Right renal pelvis (tissue), 4 donors: ENCODE measurements at places on chromosomes 2 and 18. TPM values are rescaled to one million over a fixed set of nuclear protein-coding genes. Genes with fewer than 3 reads are reported as not detected.

- DNase-seq = no peak
Measured at GRCh38 chr18:11118051-11118766, 31.2 kb downstream of the PIEZO2 start.

LIPG gene
- 62.6 TPM for polyA plus RNA-seq

DNA sequence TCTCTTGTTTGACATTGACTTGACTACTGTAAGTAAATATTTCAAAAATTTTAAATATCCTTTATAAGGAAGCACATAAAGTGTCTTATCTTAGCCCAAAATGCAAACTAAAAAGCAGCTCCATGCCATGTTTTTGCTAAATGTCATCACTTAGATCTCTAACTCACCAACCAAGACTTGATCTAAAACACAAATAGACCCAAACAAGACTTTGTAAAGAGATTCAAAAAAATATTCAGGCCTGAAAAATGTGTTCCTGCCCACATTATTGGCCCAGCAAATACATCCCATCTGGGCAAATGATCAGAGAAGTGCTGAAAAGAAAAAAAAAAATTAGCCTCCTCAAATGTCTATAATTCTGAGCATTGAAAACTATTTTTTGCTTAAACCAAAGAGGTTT, 187.6 kb downstream of the MREG start:
- DNase-seq = no peak

DNA sequence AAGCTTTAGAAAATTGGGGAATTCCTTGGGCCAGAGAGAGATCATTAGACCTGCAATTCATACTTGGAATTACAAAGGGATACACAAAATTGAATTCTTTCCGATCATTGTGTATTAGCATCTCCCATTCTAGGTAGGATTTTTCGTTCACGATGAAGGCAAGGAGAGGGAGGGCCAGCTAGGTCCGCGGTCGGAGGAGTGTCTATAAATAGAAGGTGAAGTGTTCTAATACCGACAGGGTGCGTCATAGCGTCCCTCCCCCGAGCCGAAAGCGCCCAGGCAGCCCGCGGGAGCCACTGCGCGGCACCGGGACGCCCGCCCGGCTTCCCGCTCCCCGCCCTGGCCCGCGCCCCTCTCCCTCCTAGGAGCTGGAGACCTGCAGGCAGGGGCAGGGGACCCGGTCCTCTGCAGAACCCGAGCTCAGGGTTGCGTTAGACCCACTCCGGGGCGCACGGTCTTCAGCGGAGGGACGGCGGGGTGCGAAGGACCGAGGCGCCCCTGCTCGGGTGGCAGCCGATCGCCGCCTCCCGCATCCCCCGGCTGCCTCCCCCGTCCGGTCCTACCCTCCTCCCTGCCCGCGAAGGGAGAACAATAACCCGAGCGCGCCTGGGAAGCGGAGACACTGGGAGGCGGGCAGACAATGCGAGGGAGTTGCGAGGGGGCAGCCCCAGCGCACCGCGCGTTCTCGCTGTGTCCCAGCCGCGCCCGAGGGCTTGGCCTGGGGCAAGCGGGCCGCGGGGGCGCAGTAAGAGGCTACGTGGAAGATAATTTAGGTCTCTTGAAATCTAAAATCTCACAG, 114.2 kb upstream of the SERTAD2 start:
- peak; percentile 59 for DNase-seq

GRCh38 chr2:48228345-48228684, 301.6 kb upstream of the STON1 start:
- no peak for DNase-seq

SMYD5 gene
- polyA plus RNA-seq = 34.9 TPM

GRCh38 chr2:79993144-79993543, 311.4 kb downstream of the LRRTM1 start:
- no peak for DNase-seq

- DNase-seq = no peak
Measured at GRCh38 chr18:3495691-3496430, 45.9 kb downstream of the TGIF1 start.

DNA sequence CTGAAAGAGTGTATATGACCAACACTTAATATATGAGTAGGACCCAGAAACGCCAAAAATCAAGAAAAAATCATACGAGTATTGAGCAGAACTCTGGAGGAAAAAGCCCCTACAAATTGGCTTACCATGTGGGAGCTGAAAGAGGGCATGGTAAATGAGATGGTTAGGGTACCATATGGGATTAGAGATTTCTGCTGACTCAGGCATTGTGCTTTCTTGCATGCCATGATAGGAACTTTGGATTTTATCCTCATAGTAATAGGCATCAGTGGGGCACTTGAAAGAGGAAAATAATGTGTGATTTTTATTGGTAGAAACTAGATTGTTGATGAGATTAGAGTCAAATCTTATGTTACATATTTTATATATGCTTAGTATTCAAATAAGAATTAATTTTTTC, 271.1 kb downstream of the CBLN2 start:
- no peak for DNase-seq

DNA sequence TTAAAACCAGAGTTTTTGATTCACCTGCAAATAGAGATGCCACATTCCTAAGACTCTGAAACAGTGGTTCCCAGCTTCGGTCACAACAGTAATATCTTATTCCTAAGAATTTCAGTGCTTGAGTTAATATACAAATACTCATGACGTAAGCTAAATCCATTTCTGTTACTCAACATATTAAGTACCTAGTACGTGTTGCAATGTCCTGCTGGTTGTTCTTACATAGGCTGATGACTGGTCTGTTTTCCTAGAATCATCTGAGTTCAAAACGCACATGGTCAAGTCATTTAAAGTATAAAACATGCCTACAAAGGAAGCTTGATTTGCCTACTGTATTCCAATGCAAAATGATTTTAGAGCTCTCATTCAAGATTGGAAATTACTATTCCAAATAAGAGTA, 7.2 kb downstream of the NCL start:
- no peak for DNase-seq

GRCh38 chr2:38960609-38961320, 71.1 kb downstream of the ARHGEF33 start:
- DNase-seq = no peak

SOX11 gene
- polyA plus RNA-seq = 17.7 TPM

RFX8 gene
- 0.87 TPM for polyA plus RNA-seq

- DNase-seq = no peak
Measured at GRCh38 chr2:117378653-117379052, 435.8 kb upstream of the DDX18 start.

- no peak for DNase-seq
Measured at GRCh38 chr2:55883829-55884228, 39.8 kb downstream of the EFEMP1 start.

DNA sequence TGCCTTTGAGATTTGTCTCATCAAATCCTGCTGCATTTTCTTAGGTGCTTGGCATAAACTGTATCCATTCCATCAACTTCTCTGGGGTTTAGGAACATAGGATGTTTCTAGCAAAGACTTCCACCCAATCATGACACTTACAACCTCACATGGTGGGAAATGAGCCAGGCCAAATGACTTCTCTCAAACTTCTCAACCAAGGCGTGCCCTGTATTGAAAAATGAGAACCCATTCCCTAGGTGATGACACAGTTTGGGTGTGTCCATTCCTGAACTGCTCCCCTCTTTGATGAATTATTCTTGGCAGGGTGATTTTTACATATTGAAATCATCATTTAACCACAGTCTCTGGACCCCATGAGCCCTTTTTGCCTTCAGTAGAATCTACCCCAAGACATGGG, 161.1 kb downstream of the EN1 start:
- no peak for DNase-seq

GRCh38 chr18:4318311-4318710, 136.8 kb downstream of the DLGAP1 start:
- no peak for DNase-seq

AQP12A gene
- polyA plus RNA-seq = not detected

GRCh38 chr2:179987916-179988315, 19.2 kb downstream of the CWC22 start:
- DNase-seq = no peak

GPR39 gene
- polyA plus RNA-seq = 4.2 TPM

DNA sequence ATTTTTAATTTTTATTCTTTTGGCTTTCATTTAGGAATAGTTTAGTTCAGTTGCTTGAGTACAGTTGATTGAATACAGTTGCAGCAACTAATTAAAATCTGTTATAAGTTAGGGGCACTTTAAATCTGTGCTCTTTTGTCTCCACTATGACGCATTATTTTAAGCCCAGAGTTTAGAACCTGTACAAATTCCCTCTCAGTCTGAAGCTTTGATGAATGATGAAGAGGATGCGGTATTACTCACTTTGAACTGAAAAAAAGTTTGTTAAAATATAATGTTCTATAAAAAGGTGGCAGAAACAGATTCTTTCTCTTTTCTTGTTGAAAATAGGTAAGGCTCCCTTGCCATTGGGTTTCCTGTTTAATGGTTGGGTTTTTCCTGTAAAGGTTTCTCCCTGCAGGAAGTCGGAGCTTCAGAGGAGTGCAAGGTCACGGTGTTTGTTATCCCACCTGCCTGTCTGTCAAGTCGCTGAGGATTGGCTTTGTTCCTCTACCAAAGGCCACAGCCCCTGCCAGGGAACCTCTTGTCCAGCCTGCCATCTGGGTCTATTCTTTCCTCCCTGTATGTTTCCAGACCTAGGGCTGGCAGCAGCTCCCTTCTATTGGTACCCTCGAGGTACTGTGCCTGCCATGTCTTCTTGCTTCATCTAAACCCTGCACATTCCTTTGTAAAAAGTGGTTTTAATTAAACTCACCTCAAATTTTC, 43.8 kb upstream of the FN1 start:
- no peak for DNase-seq

POTEE gene
- 0.20 TPM for polyA plus RNA-seq

- DNase-seq = no peak
Measured at GRCh38 chr2:172427990-172428831, 825 bp downstream of the ITGA6 start.

RNF149 gene
- polyA plus RNA-seq = 54.1 TPM

DNA sequence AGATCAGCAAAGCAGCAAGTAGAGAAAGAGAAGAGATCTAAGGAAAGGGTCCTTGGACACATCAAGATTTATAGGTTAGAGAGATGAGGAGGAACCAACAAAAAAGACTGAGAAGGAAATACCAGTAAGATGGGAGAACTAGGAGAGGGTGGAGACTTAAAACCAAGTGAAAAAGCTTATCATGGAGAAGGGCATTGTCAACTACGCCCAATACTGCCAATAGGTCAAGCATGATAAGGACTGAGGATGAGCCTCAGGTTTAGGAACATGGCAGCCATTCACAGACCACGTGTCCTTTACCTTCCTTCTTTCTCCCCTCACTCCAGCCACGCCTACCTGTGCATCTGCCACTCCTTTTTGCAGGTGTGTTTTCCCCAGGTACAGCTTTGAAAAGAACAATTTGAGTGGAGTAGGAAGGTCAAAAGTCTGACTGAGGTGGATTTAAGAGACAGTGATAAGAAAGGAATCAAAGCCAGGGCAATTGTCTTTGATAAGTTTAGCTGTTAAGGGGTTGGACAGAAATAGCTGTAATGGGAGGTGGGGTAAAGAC, 238.7 kb downstream of the STK39 start:
- DNase-seq = no peak

DNA sequence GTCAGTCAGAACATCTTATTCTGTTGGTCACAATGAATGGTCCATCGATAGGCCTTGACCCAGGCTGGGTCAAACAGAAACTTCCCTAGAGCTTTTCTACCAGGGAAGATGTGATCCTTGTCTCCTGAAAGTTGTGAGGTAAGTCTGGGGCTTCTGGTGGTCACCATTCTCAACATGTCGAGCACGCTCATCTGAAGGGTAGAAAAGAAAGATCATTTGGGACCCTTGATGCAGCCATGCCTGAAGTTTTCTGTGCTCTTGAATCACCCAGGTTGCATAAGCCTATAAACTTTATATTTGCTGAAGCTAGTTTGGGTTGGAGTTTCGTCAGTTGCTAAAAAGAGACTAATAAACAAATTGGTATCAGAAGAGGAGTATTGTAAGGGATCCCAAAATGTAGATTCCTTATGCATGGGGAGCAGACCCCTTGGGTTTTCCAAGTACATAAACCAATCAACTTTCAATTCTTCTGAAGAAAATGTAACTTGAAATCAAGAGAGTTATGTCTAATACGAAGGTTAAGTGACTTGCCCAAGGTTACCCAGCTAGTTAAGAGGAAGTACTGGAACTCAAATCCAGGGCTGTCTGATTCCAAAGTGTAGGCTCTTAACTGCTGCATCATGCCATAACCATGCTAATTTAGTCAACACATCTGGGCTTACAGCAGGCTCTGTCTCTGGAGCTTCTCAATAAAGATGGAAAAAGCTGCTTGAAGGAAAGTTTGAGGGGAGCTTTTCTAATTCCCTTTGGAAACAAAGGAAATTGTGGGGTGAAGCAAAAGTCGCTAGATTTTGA, 23.2 kb downstream of the TMEM17 start:
- no peak for DNase-seq

GRCh38 chr2:85435981-85436835, 17.7 kb downstream of the SH2D6 start:
- DNase-seq = no peak

DNA sequence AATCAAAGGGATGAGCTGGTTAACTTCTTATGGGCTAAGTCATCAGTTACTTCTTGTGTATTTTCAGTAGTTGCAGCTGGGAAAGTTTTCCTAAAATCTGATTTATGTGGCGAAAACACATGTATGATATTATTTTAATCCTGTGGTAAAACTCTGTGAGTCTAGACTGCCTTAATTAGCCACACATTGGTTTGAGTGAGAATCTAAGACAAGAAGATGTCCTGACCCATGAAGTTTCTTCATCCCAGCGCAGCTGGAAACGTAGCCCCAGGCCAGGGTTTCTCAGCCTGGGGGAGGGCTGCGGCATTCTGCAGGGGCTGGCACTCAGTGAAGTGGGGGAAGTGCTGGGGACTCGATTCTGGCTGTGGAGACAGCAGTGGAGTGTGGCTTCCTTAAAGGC, 44.7 kb upstream of the INHBB start:
- no peak for DNase-seq

DNA sequence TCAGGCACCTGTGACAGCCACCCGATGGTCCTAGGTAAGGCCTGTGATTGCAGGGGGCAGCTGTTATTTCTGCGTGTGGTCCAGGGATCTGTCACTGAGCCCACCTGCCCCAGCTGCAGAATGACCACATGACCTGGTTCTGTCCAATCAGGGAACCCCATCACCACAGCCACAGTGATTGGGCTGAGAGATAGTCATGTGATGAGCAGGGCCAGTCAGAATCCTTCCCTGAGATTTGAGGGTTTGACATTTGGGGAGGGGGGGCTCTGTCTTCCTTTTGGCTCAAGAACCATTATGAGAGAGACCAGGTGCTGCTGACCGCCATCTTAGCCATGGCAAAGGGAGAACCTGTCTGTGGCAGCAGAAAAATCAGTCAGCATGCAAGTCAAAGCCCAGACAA, 147.2 kb downstream of the SMAD7 start:
- no peak for DNase-seq

DNA sequence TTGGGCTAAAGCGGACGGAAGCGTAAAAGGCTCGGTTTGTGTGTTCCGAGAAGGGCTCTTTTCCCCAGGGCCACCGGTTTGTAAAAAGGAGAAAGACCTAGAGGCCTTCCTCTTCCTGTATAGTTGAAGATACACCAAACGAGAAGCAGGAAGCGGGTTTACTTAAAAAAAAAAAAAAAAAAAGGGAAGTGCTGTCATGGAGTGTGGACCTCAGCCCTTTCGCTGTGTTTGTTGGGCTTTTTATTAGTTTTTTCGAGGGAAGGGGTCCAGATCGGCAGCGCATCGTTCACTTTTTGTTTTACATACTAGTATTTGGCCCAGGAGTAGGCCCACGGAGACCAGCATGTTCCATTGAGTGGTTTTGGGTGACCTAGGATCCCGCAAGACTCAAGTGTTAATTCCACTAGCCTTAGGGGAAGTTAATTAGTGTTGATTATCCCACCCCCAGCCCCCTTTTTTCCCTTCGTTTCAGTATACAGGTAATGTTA, 676 bp downstream of the ACTR2 start:
- peak; percentile 36 for DNase-seq

RALB gene
- 76.2 TPM for polyA plus RNA-seq

- no peak for DNase-seq
Measured at GRCh38 chr18:29862824-29863223, 1179.7 kb downstream of the DSC3 start.

HOXD11 gene
- 45.6 TPM for polyA plus RNA-seq
